ENCODE measurements at places on chromosomes 6 and 20. TPM values are rescaled to one million over a fixed set of nuclear protein-coding genes. Genes with fewer than 3 reads are reported as not detected.

The COL9A1 gene
- total RNA-seq: not detected

The ZNF322 gene
- 18.9 TPM for total RNA-seq

The SDHAF4 gene
- total RNA-seq: 7.6 TPM

The CST4 gene
- not detected for total RNA-seq

The TNFRSF6B gene
- total RNA-seq: not detected

The TSHZ2 gene
- 1.5 TPM for total RNA-seq

The COL20A1 gene
- total RNA-seq: not detected

The FGD2 gene
- 435 TPM for total RNA-seq

The TMEM217 gene
- total RNA-seq: 0.54 TPM

The NR2E1 gene
- not detected for total RNA-seq

The SLC17A1 gene
- total RNA-seq: not detected

The UFL1 gene
- 23.6 TPM for total RNA-seq

The SPDEF gene
- total RNA-seq: not detected

The OXT gene
- total RNA-seq: not detected

The PBOV1 gene
- not detected for total RNA-seq

The BFSP1 gene
- 0.10 TPM for total RNA-seq

The PIGT gene
- total RNA-seq: 74.5 TPM

The DEFB124 gene
- total RNA-seq: not detected

The TAGAP gene
- total RNA-seq: 129 TPM

The THBD gene
- total RNA-seq: not detected

The NKAIN2 gene
- not detected for total RNA-seq

The UNC93A gene
- total RNA-seq: not detected

The PAK1IP1 gene
- 18.3 TPM for total RNA-seq

The RIPOR2 gene
- 260 TPM for total RNA-seq

The HRH3 gene
- not detected for total RNA-seq

The POU5F1 gene
- 2.3 TPM for total RNA-seq

The IER3 gene
- total RNA-seq: 3.0 TPM

The PHACTR3 gene
- total RNA-seq: not detected

The MTFR2 gene
- 2.5 TPM for total RNA-seq

The AIF1 gene
- total RNA-seq: 2.0 TPM

The HLA-DPA1 gene
- 718 TPM for total RNA-seq

The RIPOR3 gene
- not detected for total RNA-seq

The SYCP2 gene
- 2.1 TPM for total RNA-seq

The MAFB gene
- 0.61 TPM for total RNA-seq

The CTAGE9 gene
- total RNA-seq: not detected

The PLA2G7 gene
- total RNA-seq: 0.51 TPM

The BMP5 gene
- total RNA-seq: not detected

The PRDM13 gene
- total RNA-seq: 0.07 TPM

The CRISP2 gene
- not detected for total RNA-seq

The SLC24A3 gene
- 0.07 TPM for total RNA-seq

The SLC4A11 gene
- total RNA-seq: 0.58 TPM

The NRSN1 gene
- not detected for total RNA-seq

The SLC22A3 gene
- not detected for total RNA-seq

The SPATA25 gene
- total RNA-seq: 0.53 TPM

The ASIP gene
- total RNA-seq: not detected

The KIF6 gene
- not detected for total RNA-seq

The SMLR1 gene
- not detected for total RNA-seq

The ZSCAN23 gene
- total RNA-seq: 0.49 TPM

The EYA4 gene
- total RNA-seq: 0.40 TPM

The CAPN11 gene
- not detected for total RNA-seq
